ENCODE measurements at places on chromosomes 16 and 17.

DNA sequence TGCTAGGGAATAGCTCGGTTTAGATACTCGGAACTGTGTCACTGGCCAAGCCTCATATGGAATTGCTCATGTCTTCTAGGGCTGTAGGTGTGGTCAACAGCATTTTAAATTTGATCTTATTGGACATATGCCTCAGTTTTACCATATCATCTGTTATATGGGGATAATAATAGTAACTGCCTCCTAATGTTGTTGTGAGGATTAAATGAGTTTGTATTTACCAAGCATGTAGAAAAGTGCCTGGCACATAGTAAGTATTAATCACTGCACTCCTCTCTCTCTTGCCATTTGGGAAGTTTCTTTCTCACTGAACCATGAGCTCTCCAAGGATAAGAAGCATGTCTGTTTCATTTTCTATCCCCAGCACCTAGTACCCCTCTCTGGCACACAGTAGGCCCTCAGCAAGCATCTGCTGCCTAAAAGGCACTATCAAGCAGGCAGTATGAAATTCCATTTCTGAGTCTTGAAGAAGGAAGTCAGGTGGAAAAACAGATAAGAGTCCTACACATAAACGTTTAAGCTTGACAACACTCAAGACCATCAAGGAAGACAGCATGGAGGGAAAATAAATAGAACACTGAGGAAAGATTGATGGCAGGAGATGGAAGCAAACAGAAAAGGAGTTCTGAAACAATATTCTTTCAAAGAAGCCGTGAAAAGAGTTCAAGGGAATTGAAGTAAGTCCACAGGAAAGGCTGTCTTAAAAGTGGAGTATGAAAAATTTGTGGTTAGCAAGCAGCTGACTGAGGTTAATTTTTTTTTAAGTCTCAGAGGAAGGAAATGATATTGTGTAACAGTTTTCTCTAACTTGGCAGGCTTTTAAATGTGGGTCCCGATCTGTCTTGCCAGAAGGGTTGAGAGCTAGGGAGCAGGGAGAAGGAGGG, 2.2 kb upstream of the ATP6V0A1 start:
- peak; percentile 33 for DNase-seq

- no peak for DNase-seq
Measured at GRCh38 chr16:89491974-89492687, 1.8 kb upstream of the ANKRD11 start.

DNA sequence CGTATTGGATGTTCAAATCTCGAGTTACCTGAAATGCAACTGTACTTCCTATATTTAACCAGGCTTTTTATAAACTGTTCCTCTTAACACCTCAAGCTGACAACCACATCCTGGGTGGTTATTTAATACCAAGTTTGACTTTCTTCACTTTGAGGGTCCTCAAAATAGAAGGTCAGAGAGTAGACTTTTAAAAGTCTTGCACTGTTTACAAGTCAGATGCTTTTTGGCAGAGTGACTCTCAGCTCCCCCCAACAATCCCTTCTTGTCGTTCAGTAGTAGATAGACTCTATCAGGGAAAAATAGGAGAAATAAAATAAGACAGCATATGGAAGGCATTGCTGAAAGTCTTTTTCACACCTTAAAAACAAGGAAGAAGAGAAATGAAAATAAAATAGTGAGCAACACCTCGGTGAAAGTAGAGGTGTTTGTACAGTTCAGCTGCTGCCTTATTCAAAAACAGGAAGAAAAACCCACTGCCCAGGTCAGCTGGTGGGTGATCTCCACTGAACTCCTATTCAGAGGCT, 650.4 kb downstream of the WWOX start:
- no peak for DNase-seq

DNA sequence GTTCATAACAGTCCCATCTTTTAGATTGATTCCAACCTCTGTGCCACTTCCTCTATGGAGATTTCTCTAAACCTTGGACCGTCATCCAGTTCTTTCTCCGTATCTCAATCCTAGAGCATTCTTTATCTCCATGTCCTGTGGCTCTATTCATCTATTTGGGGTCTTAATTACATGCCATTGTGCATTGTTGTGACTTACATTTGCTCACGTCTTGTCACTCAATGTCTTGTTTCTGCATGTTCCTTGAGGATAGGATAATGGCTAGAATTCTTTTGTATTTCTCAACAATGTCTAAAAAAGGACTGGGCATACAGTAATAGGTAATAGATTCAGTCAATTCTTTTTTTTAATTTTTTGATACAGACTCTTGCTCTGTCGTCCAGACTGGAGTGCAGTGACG, 50.2 kb downstream of the ARSG start:
- DNase-seq: no peak

- DNase-seq: peak; percentile 40
Measured at GRCh38 chr17:38730526-38731379, 612 bp downstream of the CISD3 start.

- DNase-seq: no peak
Measured at GRCh38 chr16:83624429-83625120, 183.2 kb upstream of the HSBP1 start.

DNA sequence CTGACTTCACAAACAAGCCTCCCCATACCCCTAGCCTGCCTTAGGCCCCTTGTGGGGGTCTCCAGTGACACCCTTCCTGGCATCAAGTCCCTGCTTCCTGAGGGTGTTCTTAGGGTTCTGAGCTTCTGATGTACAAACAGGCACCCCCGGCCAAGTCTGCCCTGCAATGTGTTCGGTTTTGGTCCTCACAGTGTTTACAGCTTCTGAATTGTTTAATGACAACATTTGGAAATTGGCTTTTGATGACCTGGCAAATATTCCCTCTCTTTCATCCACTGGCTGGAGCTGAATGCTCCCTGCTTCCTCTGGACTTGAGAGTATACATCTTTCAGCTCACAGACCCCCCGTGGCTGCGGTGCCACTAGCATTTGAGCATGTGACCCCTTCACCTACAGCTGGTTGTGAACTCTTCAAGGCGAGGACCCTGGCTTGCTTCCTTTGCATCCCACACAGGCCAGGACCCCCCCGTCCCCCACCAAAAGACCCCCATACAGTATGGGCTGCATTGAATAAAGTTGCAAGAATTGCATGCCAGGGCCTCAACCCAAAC, 180.8 kb downstream of the KATNIP start:
- DNase-seq: no peak

DNA sequence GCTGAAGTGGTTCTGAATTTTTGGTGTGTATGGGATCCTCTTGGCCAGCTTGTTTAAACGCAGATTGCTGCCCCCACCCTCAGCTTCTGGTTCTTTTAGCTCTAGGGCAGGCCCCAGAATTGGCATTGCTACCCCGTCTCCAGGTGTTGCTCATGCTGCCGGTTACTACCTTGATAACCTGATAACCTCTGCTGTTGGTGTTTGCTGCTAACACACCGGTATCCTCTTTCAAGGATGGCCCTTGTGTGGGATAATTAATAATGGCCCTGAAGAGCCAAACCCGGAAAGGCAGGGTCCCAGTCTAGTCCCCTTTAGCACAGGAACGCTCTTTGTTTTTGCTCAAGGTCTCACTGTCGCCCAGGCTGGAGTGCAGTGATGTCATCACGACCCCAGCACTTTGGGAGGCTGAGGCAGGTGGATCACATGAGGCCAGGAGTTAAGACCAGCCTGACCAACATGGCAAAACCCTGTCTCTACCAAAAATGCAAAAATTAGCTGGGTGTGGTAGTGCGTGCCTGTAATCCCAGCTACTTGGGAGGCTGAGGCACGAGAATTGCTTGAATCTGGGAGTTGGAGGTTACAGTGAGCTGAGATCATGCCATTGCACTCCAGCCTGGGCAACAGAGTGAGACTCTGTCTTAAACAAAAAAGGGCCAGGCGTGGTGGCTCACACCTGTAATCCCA, 1.3 kb upstream of the ST3GAL2 start:
- no peak for DNase-seq

DNA sequence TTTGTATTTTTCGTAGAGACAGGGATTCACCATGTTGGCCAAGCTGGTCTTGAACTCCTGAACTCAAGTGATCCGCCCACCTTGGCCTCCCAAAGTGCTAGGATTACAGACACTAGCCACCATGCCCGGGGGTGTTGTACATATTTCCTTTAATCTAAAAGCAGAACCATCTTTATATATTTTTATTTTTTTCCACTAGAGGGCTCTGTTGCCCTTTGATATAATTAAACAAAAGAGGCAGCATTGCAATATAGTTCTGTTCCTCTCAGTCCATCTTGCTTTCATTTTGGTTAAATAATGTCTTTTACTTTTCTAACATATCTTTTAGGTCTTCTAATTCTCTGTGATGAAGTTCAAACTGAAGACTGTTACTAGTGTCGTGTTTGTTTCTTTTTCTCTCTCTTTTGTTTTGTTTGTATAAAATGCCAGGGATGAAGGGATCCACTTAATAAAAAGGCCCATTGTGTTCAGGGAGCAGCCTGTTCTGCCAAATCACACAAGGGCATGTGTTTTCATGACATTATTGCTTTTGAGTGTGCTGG, 23.4 kb downstream of the WWOX start:
- peak; percentile 48 for DNase-seq

GRCh38 chr16:53220585-53220984, 165.8 kb downstream of the CHD9 start:
- peak; percentile 50 for DNase-seq

- no peak for DNase-seq
Measured at GRCh38 chr17:64214950-64215349, 48.1 kb downstream of the TEX2 start.

DNA sequence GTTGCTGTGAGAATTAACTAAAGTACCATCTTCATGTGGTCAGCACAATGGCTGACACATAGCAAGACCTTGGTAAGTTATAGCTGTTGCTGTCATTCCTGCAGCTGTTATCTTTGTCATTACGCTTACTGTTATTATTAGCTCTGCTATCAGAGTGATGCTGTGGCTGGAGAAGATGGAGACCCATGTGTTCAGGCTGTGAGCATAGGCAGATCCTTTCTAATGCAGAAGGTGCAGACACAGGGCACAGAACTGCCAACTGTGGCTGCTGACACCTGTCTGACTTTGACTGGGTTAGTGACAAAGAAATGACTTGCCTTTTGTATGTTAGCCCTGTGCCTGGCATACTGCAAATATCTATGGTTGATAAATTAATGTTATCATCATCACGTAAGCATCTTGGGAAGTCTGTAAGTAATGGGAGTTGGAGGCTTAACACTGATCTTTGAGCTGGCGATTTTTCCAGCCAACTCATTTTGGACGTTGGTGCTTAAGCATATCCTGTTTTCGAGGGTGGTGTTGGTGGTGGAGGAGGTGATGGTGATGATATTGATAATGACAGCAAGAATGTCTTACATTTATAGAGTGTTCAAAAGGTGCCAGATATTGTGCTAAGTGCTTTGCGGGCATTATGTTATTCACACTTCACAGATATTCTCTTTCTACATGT, 695.3 kb downstream of the WWOX start:
- no peak for DNase-seq

- DNase-seq: peak; percentile 48
Measured at GRCh38 chr16:1923299-1924034, 5.3 kb upstream of the HS3ST6 start.

DNA sequence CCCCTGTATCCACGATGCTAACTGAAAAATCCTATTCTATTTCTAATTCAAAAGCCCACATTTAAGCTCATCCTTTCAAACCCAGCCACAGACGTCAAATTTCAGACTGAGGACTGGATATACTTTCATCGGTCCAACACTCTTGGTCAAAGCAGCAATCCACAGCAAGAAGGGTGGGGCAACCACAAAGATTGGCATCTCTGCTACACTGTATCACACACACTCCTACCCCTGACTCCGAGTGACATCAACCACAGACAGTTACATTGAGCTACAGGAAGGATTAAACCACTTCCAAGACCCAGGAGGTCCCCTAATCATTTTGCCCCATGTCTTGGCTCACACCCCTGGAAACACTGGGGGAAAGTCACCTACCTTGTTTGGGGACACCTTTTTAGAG, 61.3 kb downstream of the GRIN2A start:
- DNase-seq: no peak

DNA sequence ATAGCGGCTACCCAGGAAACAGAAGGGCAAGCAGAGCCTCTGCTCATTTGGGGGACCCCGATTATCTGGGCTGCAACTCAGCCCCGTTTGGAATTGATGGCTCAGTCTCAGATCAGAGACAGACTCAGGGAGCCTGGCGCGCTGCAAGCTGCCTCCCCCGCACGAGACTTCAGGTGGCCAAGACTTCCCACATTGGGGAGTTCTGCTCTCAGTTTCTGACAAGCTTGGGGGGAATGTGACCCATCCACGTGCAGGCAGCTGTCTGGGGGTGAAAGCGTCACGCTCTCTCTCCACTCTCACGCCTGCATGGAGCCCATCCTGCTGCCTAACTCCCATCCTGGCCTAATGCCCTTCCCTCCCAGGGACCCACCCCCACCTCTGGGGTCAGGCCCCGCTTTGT, 157.6 kb upstream of the GSE1 start:
- DNase-seq: no peak

DNA sequence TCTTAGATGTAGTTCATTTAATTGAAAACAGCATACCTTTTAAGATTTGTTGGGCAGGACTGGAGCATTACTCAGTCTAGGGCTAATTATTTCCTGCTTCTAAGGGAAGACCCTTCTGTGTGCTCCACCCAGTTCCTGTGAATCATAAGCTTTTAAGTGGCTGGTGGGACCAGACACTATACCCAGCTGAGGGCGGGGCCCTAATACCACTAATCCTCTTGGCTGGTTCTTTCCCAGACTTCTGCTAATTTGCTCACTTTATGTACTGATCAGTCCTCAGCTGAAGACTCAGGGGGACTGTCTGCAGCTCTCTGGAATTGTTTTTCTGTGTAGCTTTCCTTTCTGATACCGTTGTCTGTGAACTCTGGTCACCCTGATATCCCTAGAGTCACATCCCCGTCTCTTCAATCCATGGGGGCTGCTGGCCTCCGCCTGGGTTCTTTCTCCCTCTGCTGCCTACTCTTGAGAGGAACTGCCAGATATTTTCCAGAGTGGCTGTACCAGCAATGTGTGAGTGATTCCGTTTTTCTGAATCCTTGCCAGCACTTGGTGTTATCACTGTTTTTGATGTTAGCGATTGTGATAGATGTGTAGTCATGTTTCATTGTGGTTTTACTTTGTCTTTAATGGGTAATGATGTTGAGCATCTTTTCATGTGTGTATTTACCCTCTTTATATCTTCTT, 35.1 kb downstream of the MFSD11 start:
- DNase-seq: peak; percentile 60

- DNase-seq: no peak
Measured at GRCh38 chr16:23155445-23156049, 6.3 kb upstream of the USP31 start.

- no peak for DNase-seq
Measured at GRCh38 chr17:58911741-58912343, 156.2 kb downstream of the PPM1E start.

DNA sequence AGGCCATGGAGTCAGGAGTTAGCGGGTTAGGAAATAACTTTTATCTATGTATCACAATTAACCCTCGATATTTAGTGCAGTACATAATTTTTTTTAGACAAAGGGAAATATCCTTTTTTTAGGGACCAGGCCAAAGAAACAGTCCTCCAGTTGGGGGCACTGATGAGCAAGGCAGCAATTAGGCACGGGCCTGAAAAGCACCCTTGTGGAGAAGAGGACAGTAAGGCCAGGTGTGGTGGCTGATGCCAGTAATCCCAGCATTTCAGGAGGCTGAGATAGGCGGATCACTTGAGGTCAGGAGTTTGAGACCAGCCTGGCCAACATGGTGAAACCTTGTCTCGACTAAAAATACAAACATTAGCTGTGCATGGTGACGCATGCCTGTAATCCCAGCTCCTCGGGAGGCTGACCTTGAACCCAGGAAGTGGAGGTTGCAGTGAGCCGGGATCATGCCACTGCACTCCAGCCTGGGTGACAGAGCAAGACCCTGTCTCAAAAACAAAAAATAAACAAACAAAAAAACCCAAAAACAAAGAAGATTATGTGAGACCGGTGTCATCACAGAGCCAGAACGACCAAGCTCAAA, 158.3 kb upstream of the NOL11 start:
- peak; percentile 11 for DNase-seq

- no peak for DNase-seq
Measured at GRCh38 chr17:47731396-47731795, 1.6 kb upstream of the TBX21 start.
